ENCODE measurements at places on chromosomes 2 and 18.

GRCh38 chr18:36330435-36331052, 33.0 kb downstream of the FHOD3 start:
- ATAC-seq: peak; percentile 55

GRCh38 chr2:31176742-31177141, 38.5 kb upstream of the GALNT14 start:
- ATAC-seq: no peak

GRCh38 chr18:8982416-8983183, 119.9 kb upstream of the NDUFV2 start:
- ATAC-seq: peak; percentile 88

- ATAC-seq: peak; percentile 9
These were observed 519 bp downstream of the TEX261 start for GRCh38 chr2:70994009-70994698.

DNA sequence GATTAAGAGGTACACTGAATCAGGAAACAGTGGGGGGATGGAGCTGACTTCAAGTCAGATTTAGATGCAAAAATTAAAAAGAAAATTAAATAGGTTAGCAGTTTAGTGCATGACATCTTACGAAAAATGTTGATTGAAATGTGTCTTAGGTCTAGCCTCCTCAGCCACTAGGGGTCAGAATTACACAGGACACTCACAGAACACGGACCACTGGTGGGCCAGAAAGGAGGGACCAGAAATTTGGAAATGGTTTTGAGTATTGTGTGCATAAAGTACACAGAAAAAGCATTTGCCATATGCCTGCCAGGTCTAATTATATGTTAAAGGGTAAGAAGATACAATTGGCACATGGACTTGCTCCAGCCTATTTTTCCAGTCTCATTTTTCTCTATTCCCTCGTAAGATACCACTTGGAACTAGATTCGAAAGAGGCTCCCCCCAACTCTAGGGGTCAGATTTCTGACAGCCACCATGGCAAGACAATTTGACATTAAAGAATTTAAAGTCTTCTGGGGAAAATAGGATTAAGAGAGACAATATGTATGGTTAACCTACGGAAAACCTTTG, 550.2 kb upstream of the SETBP1 start:
- peak; percentile 81 for ATAC-seq

GRCh38 chr2:40851661-40852060, 399.8 kb upstream of the SLC8A1 start:
- ATAC-seq: no peak

DNA sequence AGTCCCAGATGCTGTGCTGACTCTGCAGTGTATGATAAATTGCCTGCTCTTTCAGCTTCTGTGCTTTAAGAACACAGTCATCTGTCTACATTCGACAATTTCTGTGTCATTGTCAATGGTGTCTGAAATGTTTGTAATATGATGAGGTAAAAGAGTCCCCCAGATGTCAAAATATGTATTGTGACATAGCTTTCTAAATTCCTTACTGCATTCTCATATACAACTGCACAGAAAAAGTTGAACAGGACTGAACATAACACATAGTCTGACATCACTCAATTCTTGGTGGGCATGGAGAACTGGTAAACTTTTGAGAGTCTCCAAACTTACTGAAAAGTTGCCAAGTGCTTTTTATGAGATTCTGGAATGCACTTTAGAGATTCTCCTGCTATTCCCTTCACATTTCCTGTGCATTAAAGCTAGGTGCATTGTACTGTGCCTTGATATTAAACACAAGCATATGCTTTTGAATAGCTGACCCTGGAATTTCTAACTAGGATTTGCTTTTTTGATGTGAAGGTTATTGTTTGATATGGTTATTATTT, 48.1 kb upstream of the ARHGAP28 start:
- peak; percentile 64 for ATAC-seq

DNA sequence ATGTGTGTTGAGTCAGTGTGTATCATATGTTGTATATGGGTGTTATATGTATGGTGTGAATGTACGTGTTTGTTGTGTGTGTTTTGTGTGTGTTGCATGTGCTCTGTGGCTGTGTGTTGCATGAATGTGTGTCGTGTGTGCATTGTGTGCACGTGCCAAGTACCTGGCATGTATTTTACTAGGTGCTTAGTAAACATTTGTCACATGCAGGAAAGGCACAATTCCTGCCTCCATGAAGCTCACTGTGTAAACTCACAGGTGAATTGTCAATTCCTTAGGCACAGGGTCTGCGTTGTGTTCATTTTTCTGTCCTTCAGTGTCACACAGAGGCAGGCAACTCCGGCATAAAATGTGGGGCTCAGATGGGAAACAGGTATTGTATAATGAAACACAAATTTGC, 22.3 kb upstream of the IL1R1 start:
- no peak for ATAC-seq

DNA sequence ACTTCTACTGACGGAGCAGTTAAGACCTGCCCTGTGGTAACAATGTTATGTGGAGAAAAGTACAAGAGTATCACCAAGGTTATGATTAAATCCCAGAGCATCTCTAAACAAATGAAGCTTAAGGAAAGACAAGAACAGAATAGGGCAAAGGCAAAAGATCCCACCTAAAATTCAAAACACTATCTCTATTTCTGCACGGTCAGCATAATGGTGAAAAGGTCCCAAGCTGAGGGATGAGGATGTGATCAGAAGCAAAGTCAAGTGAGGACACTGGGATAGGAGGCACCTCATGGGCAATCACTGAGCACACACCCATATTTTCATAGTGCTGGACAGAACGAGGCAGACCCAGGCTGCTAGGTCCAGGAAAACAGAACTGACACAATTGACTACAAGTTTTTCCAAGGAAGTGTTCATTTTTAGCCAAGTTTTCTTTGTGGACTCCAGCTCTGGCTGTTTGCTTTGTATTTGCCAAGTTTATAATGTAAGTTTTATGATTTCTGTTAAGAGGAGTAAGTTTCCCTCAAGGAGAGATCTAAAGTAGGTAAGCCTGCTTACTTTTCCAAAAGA, 77.8 kb downstream of the NCKAP5 start:
- ATAC-seq: no peak

GRCh38 chr2:201642579-201643215, 606 bp downstream of the TMEM237 start:
- peak; percentile 81 for ATAC-seq

GRCh38 chr2:135791418-135792190, 45.4 kb downstream of the LCT start:
- ATAC-seq: no peak

- no peak for ATAC-seq
These were observed 32.7 kb upstream of the AFTPH start for GRCh38 chr2:64491426-64491825.

DNA sequence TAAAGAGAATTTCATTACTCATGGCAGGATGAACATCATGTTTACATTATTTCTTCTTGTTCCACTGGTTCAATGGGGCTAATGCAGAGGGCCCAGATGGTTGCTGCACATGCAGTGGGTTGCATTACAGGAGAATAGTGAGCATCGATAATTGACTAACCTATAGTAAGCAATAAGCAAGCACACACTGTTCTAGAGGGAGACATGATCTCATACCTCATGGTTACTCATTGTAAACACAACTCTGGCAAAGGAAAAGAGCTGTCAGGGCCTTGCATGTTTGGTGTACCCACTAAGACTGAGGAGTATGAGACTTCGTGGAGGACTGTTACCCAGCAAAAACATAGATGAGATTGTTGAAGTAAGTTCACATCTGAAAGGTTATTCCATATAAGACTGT, 885.6 kb upstream of the VRK2 start:
- no peak for ATAC-seq

GRCh38 chr2:180101846-180102245, 94.7 kb upstream of the CWC22 start:
- no peak for ATAC-seq

DNA sequence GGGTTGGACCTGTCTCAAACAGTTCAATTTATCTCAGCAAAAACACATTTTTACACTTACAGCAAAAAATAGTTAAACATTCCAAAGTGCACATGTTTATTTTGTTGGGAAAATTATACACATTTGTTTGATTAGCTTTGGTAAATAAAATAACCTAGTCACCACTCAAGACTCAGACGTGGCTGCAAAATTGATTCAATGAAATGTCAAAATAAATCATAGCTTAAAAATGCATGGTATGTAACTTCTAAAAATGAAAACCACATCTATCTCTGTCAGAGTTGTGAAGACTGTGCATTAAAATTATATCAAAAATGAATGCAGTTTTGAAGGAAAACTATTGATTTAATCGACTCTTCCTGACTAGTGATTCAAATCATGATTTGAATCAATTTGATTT, 56.7 kb downstream of the GALNT14 start:
- ATAC-seq: no peak

Measured in SK-N-SH treated with all-trans-retinoic acid at 6 μM for 48 hours (cell line).